ENCODE measurements at places on chromosomes 3 and 15. TPM values are rescaled to one million over a fixed set of nuclear protein-coding genes. Genes with fewer than 3 reads are reported as not detected.

Gene PLOD2
- 29.2 TPM for total RNA-seq

Gene PTPRG
- total RNA-seq: 65.1 TPM

Gene GP9
- not detected for total RNA-seq

GRCh38 chr15:31932576-31932975 is 97.7 kb upstream of the CHRNA7 start:
- no peak overlapping the region for H3K27ac ChIP-seq
- no peak for DNase-seq
- H3K4me3 ChIP-seq: no peak overlapping the region
- H3K27me3 ChIP-seq: no peaks in the 10 kb centered on the region
- no peaks in the 10 kb centered on the region for H3K4me1 ChIP-seq

- H3K4me3 ChIP-seq: peak overlapping the region; percentile 55
- no peaks in the 10 kb centered on the region for H3K27me3 ChIP-seq
- H3K27ac ChIP-seq: no peak overlapping the region
- DNase-seq: no peak
- peaks cover 11% of the 10 kb centered on the region for H3K4me1 ChIP-seq
Observed at GRCh38 chr3:98038876-98039275, 3.8 kb upstream of the GABRR3 start.
